Foreskin keratinocyte (primary cell): ENCODE measurements at places on chromosomes 16 and 17. TPM values are rescaled to one million over a fixed set of nuclear protein-coding genes. Genes with fewer than 3 reads are reported as not detected.

The ZG16 gene
- total RNA-seq, result not detected in 2 replicates

The MT2A gene
- total RNA-seq, result 4,420 and 5,254 TPM in 2 replicates

The DNAI2 gene
- total RNA-seq, result not detected in 2 replicates

The ATP2A3 gene
- total RNA-seq, result 0.28 and 0.68 TPM in 2 replicates

The CAPN15 gene
- total RNA-seq, result 46.9 and 47.1 TPM in 2 replicates

The ABI3 gene
- total RNA-seq, result not detected in 2 replicates
